Immature natural killer cell (primary cell): ENCODE measurements at places on chromosomes 7 and 10.
A peak's percentile ranks its signal among the peaks of the same experiment; 100 is the strongest.

GRCh38 chr7:43021431-43021830 is 89.3 kb downstream of the MRPL32 start:
- no peak for DNase-seq

GRCh38 chr10:93554760-93555432 is 11.6 kb upstream of the FFAR4 start:
- peak; percentile 3 for DNase-seq

DNA sequence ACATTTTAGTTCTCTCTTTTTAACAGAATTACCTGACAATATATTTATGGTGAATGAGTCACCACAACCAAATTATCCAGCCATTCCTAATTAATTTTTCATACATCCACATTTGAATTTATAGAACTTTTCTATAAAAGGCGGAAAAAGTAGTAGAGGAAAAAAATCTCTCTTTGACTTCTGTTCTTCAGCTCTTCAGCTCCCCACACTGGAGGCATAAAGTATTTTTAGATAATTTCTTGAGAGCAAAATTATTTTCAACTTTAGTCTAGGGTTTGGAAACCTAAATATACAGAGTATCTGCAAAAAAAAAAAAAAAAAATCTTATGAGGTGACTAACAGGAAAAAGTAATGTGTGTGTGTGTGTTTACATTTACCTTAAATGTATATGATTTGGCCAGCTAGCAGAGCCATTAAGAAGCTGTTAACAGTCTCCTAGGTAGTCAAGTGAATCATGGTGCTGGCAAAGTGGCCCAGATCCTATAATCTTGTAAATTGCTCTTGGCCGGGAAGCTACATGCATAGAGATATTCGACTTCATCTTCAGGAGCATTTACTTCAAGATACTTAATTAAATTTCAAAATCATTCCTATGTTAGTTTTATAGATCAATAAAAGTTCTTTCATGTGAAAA is 383.1 kb upstream of the STEAP1 start:
- no peak for DNase-seq

- DNase-seq = no peak
These were observed 5.7 kb upstream of the GLCCI1 start for GRCh38 chr7:7962851-7963250.

- no peak for DNase-seq
These were observed 322.7 kb downstream of the GFRA1 start for GRCh38 chr10:115950320-115950719.

DNA sequence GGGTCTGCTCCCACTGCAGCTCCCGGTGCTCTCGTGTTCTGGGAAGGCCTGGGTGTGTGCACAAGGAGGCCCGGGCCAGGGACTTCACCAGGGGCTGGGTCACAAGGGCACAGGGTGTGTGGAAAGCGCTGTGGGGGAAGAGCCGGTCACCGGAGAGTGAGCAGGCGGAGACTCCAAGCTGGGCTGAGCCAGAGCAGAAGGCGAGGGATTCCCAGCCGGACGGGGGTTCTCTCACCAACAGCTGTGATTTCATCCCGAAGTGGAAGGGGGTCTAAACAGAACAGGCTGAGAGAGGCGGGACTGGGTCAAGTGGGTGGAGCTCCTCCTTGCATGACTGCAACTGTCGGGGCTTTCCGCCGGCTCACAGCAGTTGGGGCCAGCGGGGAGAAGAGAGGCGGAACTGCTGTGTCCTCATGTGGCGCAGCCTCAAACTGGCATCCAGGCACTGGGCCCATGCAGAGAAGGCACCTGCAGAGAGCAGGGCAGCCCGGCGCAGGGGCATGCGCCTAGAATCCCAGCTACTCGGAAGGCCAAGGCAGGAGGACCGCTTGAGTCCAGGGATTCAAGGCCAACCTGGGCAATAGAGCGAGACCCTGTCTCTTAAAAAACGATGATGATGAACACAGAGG is 7.6 kb upstream of the ORAI2 start:
- peak; percentile 85 for DNase-seq

GRCh38 chr10:13527864-13528122 is 1.0 kb downstream of the BEND7 start:
- no peak for DNase-seq

- DNase-seq = no peak
These were observed 103.6 kb downstream of the CACNA2D1 start for GRCh38 chr7:82339958-82340357.

- no peak for DNase-seq
These were observed 150.8 kb downstream of the FAM107B start for GRCh38 chr10:14623931-14624330.

GRCh38 chr7:4883033-4883371 is 514 bp downstream of the RADIL start:
- DNase-seq = no peak

- peak; percentile 51 for DNase-seq
These were observed 92.1 kb upstream of the SAMD8 start for GRCh38 chr10:75019370-75019769.

- DNase-seq = no peak
These were observed 17.5 kb downstream of the TUBAL3 start for GRCh38 chr10:5387169-5387568.

DNA sequence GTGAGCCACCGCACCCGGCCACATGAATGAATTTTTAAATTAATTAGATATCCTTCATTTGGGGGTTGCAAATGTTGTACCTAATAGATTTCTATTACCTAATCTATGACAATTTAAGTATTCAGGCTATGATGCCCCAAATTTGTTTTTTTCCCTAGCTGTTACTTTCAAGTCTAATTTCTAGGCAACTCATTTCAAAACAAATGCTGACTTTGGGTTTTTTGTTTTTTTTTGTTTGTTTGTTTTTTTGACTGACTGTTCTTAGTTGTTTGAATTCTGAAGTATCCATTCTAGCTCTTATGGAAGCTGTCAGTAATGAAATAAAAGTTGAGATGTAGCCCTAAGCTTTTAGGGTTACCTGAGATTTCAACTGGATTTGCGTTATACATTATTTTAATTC is 62.3 kb downstream of the CREM start:
- no peak for DNase-seq
